DMS53 (cell line): ENCODE measurements at places on chromosomes 2 and 18.

- DNase-seq: peak; percentile 81
Observed at GRCh38 chr18:11366410-11366809, 217.0 kb upstream of the PIEZO2 start.

DNA sequence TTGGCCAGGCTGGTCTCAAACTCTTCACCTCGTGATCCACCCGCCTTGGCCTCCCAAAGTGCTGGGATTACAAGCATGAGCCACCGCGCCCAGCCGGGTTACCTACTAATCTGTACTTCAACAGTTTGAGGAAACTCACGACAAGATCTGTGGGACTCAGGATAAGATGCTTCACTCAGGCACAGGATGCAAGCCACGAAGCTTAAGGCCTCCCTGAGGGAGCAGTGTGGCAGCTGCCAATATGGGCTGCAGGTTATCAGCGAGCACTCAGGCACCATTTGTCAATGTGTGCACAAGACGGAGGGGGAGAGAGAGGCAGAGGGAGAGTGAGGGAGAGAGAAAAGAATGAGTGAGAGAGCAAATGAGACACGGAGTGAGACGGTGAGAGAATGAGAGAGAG, 173.6 kb upstream of the RAB6C start:
- no peak for DNase-seq

GRCh38 chr2:69715964-69716363, 26.0 kb upstream of the ANXA4 start:
- DNase-seq: no peak

DNA sequence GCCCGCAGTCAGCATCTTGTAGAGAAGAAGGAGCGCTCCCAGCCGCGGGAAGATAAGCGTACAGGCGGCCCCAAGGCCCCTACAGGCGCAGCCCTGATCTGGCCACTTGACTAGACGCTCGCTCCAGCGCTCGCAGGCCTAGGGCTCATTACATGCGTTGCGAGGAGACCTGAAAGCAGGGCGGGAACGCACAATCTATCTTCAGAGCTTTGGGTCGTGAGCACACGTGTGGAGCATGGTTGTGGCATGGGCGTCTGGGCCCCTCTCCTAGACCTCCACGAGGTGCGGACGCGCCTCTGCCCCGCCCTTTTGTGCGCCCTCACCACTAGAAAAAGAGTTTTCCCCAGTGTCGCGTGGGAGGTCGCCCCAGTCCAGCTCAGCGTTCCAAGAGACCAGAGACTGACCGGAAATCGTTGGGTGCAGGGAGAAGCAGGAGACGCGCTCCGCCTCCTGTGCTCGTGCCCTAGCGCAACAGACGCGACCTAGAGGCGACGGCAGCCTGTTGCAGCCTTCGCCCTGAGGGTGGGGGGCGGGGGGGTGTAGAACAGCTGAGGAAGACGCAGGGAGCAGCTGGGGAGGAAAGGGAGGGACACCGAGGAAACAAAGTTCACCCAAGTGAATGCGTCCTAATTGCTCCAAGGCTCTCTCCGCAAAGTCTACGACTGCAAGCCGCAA, 12.6 kb downstream of the NR4A2 start:
- DNase-seq: peak; percentile 94

DNA sequence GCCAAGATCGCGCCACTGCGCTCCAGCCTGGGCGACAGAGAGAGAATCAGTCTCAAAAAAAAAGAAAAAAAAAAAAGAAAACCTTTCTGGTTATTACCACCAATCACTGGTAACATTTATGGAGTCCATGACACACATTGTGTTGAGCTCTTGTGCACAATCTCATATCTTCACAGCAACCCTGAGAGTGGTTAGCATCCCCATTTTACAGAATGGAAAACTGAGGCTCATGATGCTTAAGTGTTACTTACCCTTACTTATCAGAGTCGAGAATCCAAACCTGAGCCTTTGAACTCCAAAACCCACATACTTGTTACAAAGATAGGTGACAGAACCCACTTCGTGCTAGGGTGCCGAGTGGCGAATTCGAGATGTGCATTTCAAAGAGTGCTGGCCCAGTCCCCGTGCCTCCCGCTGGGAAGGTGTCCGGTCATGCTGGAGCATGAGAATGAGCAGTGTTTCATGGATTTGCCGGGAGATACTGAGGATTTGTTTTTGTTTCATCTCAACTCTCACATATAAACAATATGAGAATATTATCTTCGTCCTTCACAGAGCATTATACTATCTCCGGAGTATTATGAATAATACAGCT, 50.9 kb downstream of the CYP27C1 start:
- DNase-seq: no peak

- no peak for DNase-seq
Observed at GRCh38 chr2:26740890-26741302, 23.2 kb upstream of the SLC35F6 start.

DNA sequence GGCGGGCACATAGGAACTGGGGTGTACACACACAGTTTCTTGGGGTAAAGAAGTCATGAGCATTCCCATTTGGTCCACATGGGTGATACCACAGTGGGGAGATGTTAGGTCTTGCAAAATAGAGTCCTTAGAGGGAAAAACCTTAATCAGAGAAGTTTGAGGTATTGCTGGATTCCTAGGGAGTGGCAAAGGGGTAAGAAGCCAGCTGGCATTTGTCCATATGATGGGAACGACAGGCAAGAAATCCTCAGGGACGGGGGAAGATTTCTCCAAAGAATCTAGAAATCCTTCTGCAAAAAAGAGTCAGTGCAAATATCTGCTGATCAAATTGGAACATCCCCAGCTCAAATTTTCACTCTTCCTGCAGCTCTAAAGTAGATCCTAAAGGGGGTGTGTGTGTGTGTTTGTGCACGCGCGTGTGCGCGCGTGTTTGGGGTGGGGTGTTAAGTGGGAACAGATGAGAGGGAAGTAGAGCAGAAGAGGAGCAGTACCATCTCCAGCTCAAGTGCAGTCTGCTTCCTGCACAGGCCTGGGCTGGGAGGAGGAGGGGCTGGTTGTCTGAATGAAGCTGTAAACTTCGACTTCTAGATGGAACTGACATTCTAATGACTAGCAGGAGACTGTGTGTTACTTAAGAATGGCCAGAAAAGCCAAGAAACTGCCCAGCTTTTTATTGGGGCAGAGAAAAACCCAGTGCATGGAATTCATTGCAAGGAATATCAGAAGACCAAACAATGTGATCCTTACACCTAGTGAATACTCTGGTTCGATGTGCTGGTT, 168.0 kb downstream of the SPP2 start:
- no peak for DNase-seq

DNA sequence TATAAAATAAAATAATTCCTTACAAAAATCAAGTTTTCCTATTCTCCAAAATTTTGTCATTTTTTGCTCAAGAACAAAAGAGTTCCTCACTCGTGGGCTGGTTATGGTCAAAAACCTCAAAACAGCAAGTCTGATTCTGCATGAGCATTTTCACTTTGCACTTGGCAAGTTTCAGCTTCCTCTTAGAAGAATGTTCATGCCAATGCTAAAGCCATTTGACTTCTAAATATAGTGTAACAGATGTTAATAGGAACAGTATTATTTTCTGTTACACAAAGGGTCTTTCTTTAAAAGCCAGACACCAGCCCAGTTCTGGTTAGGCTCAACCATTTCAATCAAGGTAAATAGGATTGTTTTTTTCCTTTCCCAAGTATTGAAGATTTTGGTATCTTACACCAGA, 261.3 kb upstream of the CCDC68 start:
- DNase-seq: no peak

DNA sequence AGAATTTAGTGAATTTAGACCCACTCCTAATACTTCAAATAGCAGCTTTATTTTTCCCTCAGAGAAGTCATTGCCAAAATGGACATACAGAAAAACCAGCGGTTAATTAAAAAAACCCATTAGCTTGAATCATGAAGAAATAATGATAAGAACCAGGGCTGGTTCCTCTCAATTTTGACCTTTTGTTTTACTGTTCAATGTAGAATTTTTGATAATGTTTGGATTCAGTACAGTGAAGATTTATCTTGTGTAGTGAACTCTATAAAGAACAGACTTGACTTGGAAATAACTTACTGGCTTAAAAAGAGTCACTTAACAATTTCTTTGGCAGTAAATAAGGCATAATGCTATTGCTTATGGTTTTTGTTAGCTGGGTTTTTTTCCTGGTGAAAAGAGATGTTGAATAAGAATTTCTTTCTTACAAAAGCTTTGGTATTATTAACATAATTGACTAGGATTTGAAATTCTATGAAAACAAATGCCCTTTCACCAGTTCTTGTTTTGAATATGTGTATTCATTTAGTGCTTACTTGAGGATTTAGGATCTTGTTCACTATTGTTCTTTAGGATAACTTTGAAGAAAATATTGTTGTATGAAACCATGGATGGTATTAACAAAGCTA, 73.4 kb upstream of the ITPRID2 start:
- no peak for DNase-seq

DNA sequence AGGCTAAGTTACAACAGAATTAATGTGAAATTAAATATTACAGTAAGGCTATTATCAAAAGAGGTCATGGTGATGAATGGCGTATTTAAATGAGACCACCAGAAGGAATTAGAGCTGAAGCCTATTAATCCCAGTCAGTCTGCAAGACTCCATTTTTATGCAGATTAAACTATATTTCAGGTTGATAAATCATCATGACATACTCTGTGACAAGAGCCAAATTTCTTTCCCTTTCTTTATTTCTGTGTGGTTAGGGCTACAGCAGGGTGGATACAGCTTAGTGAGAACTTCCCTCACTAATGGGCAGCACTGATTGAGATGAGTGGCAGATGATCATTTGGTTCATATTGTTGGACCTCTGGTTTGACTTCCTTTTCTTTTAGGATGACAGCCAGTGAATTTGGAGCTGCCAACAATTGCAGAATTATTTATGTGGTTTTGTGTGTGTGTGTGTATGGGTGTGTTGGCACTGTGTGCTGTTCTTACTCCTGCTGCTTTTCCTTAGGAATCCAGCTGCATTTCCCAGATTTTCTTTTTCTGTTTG, 481.3 kb downstream of the PIK3C3 start:
- DNase-seq: no peak

DNA sequence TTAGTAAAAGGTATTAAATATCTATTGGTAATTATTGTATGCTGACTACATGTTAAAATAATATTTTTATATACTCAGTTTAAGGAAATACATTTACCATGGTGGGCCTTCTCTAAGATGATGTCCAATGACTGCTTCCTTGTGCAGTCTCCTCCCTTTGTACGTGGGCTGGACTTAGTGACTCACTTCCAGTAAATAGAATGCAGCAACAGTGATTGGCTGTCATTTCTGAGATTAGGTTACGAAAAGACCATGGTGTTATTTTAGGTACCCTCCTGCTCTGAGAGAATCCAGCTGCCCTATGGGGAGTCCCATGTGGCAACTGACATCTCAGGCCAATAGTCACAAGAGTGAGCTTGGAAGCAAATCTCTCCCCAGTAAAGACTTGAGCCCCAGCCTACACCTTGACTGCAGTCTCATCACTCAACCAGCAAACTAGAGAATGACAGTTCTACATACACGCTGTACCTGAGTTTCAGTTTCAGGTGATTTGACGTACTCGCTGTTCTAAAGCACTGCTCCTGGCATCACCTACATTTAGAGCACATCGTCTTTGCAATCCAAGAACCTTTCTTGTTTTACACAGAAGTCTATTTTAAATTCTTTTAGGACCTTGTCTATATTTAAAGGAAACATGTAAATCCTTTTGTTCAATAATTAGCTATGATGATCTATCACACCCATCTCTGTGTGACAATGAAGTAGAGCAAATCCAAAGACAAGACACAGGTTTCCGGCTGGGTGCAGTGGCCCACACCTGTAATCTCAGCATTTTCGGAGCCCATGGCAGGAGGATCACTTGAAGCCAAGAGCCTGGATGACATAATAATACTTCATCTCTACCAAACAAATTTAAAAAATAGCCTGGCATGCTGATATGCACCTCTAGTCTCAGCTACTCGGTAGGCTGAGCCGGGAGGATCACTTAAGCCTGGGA, 87.2 kb downstream of the COBLL1 start:
- DNase-seq: no peak

GRCh38 chr18:70195014-70195614, 10.4 kb downstream of the RTTN start:
- no peak for DNase-seq

DNA sequence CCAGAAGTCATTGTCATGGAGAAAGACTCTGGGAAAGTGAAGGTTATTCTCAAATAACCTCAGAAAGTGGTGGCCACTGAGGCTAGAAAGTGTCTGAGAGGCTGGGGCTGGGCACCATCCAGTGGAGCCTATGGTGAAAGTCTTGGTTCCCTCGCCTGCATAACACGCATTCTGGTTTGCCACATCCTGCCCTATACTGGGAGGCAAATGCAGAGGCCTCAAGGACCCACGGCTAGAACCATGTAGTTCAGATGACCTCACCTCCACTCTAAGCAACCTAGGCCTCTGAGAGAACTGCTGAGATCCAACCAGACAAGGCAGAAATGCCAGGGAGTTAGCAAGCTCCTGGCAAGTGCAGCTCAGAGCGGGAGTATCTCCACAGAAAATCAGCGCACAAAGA, 5.1 kb downstream of the ITGB6 start:
- DNase-seq: peak; percentile 21

DNA sequence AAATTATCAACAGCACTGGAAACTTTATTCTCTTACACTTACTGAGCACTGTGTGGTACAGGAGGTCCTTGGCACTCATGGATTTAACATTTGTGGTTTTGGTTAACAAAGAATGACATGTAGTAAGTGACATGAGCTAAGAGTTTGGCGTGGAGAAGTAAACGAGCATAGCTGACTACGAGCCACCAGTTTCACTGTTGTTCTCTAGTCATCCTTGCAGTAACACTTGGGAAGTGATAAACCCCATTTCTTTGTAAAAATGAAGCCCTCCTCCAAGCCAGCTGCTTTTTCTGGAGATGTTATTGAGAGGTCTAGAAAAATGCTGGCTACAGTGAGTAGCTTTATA, 32.7 kb downstream of the QPCT start:
- no peak for DNase-seq

- DNase-seq: no peak
Observed at GRCh38 chr2:194526121-194526520, 1130.9 kb upstream of the SLC39A10 start.

GRCh38 chr2:205034034-205034433, 488.8 kb downstream of the PARD3B start:
- peak; percentile 69 for DNase-seq

GRCh38 chr18:22579271-22579670, 161.6 kb upstream of the CTAGE1 start:
- no peak for DNase-seq

DNA sequence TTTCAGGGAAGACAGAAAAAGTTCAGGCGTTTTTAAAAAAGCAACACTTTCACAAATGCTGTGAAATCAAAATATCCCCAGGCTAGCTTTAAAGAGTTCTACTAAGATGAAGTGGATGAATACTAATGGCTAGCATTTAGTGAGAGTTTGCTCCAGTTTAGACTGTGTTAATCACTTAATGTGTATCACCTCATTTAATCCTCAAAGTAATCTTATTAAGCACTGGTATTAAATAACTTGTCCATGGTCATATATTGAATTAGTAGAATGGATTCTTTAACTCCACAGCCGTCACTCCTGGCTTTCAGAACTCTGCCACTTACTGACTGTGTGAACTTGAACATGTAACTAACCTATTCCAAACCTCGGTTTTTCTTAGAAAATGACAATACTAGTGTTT, 66.0 kb downstream of the CABYR start:
- no peak for DNase-seq
